Colonic mucosa (tissue), 4 donors: ENCODE measurements at places on chromosomes 6 and 20.

DNA sequence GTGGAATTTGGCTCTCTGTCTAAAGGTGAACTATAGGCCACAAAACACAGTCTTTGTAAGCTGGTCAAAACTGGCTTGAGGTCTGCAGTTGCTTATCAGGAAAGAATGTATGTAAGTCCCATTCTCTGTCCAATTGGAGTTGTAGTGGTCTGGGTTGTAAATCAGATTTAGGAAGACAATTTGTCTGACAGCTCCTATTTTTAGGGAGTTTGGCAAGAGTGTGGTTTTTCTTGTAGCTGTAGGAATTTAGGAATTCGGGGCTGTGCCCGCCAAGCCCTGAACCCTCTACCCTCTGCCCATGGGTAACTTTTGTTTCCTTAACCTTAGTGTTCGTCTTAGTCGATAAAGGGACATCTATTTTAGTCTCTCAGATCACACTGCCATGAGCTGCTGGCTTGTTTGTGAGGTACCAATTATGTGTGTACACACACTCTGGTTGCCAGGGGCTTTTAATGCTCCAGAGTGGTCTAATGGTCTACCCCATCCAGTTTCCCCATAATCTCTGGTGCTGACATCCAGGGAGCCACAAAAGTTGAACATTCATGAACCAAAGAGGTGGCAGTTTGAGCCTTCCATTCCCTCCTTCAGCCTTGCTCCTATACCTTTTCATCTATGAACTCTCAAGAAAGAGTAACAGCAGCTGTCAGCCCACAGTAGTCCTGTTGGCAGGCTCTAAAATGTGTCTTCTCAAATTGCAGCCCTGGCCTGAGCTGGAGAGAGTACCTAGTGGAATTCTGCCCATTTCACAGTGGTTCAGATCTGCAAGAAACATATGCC lies 93.0 kb downstream of the ANKRD6 start:
- DNase-seq: no peak

DNA sequence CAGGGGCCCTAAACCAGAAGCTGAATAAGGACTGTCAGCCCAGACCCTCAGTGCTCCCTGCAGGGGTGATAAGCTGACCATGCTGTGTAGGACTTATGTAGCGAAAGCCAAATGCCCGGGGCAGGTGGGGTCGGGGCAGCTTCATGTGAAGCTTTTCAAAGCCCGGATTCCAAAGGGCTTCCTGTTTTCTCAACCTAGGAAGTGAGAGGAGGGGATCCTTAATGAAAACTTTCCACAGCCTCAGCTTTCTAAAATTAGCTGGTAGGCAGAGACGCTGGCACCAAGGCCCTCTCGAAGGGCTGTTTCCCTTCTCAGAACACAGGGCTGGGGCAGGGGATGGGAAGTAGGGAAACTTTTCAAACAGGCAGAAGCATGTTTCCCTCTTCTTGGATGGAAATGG lies 148.9 kb downstream of the NFATC2 start:
- DNase-seq: no peak

DNA sequence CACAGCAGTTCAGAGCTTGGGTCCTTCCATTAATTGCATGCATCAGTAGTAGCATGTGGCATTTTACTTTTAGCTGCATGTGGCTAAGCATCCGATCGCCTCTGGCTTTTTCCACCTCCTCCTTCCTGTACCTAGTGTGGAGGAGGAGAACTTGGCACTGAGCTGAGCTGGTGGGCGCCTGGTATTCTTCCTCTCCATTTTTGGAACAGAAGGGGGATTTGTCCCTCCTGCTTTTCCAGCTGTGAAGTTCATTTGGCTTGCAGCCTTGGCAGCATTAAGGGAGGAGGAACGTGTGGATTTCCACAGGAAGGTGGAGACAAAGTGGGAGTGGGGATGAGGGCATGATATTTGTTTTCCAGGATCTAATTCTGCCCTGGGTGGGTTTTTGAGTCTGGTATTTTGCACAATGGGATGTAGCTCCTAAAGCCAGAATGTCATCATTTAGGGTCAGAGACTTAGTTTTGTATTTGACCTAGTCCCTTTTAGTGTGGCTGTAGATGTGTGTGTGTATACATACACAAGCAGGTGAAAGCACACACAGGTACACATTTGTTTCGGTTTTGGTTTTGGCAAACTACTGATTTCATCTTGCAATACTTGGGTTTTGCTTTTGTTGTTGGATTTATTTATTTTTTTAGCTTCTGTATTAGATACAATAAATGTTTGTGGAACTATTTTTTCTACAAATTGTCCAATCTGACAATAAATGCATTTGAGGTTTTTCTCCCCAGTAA lies 90.0 kb downstream of the SASH1 start:
- DNase-seq: no peak

GRCh38 chr6:156845454-156846155 lies 68.4 kb downstream of the ARID1B start:
- DNase-seq: no peak

GRCh38 chr6:158674342-158675131 lies 24.7 kb downstream of the SYTL3 start:
- peak; percentile 9 for DNase-seq

- peak; percentile 28 for DNase-seq
Measured at GRCh38 chr6:126170433-126170832, 169.5 kb upstream of the CENPW start.

- DNase-seq: no peak
Measured at GRCh38 chr20:9877932-9878495, 39.1 kb upstream of the PAK5 start.

DNA sequence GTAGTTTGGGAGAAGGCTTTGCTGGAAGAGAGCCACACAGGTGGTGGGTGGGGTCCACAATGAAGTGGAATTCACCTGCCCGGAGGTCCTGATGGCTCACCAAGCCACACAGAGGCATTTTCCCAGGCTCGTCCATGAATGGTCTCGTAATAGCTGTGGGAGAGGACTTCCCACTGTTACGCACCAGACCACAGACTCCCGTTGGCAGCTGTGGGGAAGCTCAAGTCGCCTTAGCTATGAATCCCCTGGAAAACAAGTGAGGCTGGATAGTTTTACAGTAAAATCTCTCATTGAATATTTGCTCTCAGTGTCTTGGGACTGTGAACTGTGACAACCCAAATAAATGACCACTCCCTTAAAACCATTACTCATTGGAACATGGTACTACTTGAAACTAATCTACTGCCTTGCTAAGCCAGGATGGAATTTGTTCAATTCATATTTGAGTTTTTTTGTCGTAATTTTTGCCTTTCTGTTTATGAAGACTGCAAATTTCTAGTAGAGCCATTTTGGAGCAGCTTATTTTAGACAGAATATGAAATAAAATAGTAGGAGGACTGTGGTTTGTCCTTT lies 79.4 kb downstream of the JAG1 start:
- DNase-seq: no peak

DNA sequence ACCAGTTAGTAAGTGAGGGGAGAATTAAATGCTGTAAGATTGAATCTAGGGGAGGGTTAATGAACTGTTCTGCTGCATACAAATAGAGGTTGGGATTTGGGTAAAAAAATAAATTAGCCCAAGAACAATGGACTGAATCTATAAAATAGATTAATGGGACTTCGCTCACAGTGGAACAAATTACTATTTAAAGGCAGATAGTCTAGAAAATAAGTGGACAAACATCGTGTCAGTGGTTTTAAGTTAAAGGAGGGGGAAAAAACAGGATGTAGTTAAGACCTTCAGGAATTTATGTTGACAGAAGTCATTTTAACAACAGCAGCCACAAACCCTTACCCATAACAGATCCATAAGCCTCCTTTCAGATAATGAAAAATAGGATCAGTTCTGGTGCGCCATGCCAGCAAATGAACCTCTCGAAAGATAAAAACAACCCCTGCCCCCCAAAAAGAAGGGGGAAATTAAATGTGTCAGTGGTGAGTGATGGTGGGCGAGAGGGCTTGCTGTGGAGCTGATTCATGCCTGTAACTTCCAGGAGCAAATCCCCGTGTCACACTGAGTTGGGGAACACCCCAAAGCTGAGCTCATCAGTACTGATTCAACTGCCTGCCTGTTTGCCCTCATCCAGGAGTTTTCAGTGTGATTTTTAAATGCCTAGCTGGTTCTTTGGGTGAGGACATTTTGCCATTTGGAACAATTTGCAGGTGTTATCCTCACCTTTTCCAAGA lies 86.8 kb downstream of the PPP1R14C start:
- DNase-seq: no peak

DNA sequence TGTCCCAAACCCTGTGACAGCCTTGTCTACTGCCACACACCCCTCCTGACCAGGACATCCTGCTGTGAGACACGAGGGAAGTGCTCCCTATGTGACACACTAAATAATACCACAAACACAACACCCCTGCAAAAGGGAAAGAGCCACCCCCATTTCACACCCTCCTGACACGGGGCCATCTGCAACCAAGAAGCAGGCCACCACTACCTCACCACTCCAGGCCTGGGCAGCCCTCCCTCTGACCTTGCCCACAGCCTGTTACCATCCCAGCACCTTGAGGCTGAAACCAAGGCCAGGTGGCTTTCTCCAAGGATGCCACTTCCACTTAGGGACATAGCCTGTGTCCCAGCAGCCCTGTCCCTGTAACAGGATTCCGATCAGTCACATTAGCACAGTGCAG lies 68.2 kb downstream of the NINL start:
- no peak for DNase-seq

DNA sequence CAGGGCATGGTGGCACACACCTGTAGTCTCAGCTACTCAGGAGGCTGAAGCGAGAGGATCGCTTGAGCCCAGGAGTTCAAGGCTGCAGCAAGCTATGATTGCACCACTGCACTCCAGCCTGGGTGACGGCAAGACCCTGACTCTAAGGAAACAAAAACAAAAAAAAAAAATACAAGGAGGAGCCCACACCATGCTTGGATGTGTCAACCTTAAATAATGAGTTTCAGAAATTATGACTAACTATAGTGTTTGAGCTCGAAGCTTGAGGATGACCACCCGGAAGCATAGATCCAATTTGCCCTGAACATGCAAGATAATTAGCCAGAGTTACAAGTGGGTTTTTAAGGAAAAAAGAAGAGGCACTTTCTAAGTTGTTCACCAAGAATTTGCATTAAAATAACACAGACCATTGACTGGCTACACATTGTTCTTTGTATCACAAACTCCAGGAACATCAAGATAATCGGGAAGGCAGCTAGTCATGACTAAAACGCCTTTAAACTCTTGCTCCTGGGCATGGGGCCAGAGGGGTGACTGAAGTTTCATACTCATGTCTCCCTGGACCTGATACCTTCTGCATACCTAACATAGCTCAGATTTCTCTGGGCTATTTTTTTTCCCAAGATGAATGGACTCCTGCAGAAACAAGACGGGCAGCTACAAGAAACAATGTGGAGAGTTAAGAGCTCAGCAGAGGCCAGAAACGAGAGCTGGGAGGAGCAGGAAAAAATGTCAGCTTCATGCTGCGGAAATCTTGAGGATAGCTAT lies 289.6 kb downstream of the PREX1 start:
- no peak for DNase-seq

- DNase-seq: no peak
Measured at GRCh38 chr6:159819932-159820640, 20.0 kb downstream of the PNLDC1 start.

GRCh38 chr6:35310265-35310831 lies 12.7 kb downstream of the DEF6 start:
- DNase-seq: no peak

DNA sequence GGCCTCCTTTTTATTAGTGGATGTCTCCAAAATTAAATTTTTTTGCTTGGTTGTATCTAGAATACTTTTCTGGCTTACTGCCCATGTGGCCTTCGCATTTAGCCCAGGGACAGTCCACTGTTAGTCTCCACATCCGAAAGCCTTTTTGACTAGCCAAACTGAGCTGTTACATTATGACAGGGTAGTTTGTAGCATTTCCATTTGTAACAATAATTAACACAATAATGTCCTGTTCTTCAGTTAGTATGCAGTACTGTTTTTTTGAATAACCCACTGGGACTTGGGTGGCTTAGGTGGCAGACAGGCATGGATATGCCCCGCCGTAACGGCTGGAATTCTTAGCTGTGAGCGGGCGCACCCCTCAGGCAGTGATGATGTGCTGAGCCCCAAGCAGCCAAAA lies 12.7 kb upstream of the BTN3A2 start:
- no peak for DNase-seq

GRCh38 chr6:138382498-138383265 lies 5.0 kb downstream of the SMIM28 start:
- DNase-seq: no peak

- DNase-seq: no peak
Measured at GRCh38 chr6:1022719-1023118, 289.2 kb upstream of the FOXQ1 start.

DNA sequence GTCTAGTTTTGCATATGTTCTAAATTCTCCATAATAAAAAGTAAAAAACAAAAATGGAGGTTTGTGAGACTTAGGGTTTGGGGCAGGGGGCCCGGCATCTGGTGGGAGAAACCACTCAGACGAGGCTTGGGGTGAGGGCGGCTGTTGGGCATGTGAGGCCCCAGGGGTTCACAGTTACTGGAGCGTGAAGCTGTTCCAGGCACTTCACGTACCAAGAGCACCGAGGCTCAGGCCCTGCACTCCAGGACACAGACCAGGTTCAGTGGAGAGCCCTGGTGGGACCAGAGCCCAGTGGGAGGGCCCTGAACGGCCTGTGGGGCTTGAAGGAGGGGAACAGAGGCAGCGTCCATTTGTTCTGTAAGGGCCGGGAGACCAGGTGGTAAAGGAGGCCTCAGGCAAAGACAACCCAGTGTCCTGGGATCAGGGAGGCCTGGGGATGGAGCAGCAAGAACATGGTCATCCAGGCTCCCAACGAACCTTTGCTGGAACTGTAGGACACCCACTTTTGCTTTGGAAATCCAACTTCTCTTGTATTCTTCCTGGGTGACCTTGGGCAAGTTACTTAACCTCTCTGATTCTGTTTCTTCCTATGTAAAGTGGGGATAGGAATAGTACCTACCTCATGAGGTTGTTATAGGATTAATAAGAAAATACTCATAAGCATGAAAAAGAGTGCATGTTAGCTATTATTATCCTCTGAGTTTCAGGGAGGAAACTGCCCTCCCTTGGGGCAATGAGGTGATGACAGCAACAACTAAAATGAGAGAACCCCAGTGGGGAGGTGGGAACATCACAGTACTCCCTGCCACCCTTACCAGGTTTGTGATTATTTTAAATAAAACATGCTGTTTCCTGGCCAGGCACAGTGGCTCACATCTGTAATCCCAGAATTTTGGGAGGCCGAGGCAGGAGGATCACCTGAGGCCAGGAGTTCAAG lies 1.1 kb upstream of the FGD2 start:
- DNase-seq: no peak

GRCh38 chr20:50991076-50991475 lies 31.8 kb downstream of the KCNG1 start:
- DNase-seq: no peak

DNA sequence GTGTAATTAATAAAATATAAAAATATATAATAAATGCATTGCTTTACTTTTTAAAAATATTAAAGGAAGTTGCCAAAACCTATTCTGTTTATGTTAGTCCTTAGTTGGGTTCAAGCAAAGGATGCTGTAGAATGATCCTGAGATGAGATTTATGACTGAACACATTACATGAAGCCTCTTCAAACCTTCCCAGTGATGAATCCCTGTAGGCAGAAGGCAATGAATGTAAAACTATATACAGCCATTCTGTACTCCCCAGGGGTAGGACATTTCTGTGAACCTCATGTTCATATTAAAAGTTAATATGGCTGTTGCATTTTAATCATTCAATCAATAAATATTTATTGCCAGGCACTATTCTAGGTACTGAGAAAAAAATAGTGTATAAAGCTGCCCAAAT lies 166.0 kb downstream of the RFPL4B start:
- no peak for DNase-seq
